Osteoblast (primary cell): ENCODE measurements at places on chromosomes 4 and X. TPM values are rescaled to one million over a fixed set of nuclear protein-coding genes. Genes with fewer than 3 reads are reported as not detected.

DNA sequence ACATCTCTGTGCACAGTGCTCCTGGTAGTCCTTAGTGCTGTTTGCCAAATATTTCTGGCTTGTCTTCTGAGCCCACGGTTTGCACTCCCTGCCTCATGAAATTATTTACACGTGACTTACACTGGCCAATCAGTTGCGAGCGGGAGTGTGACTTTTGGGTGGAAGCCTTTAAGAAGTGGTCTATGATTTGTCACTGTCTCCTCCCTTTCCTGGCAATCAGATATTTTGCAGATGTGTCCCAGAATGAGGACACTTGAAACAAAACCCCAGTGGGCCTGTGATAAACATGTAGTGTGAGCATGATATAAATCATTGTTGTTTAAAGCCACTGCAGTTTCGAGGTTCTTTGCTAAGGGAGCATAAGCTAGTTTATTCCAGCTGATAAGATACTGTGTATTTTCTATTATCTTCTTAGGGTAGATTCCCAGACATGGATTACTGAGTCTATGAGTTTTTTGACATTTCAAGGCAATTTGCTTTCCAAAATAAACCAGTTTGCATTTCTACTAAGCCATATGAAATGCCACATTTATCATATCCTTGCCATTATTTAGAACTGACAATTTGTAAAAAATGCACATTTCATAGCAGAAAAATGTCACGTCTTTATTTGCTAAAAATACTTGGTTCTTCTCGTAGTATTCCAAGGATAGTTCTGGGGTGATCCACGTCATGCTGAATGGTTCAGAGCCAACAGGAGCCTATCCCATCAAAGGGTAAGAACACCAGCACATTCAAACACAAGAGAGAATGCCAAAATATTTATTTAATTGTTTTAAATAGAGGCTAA is 12.0 kb downstream of the BST1 start:
- DNase-seq = no peak

Gene FHIP1A
- total RNA-seq = 4.4 and 4.7 TPM in 2 replicates

GRCh38 chrX:45781901-45782553 is 581.4 kb upstream of the DIPK2B start:
- DNase-seq = peak; percentile 86

GRCh38 chrX:155242300-155242699 is 22.0 kb downstream of the RAB39B start:
- no peak for DNase-seq

DNA sequence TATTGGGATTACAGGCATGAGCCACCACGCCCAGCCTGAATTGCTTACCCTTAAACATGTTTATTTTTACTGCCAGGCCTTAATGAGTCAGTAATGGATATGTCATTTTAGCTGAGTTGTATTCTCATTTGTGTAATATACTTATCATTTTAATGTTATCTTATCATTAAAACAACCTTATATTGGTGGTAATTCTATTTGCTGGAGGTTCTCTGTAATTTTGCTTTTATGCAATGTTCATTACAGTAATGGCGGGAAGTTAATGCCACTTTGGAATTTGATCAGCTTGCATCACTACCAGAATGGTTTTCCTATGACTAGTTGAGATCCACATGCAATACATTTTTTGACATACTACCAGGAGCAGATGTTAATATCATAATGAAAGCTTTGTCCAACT is 6.3 kb upstream of the PGAM4 start:
- no peak for DNase-seq

DNA sequence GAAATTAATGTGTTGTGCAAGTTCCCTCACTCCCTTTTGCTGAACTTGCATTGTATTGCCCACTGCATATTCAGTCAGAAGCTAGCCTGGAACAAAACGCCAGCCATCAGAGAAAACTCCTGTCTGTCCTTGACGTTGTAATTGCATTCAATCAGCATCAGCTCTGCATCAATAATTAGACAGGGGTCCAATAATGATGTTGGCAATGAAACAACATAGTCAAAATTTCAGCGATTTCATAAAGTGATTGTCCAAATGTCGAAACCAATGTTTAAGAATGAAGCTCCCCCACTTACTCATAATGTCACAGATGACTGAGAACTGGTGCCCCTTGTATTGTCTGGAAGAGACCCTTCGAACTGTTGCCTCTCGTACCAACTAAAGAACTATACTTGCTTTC is 504.2 kb upstream of the TENM3 start:
- no peak for DNase-seq

DNA sequence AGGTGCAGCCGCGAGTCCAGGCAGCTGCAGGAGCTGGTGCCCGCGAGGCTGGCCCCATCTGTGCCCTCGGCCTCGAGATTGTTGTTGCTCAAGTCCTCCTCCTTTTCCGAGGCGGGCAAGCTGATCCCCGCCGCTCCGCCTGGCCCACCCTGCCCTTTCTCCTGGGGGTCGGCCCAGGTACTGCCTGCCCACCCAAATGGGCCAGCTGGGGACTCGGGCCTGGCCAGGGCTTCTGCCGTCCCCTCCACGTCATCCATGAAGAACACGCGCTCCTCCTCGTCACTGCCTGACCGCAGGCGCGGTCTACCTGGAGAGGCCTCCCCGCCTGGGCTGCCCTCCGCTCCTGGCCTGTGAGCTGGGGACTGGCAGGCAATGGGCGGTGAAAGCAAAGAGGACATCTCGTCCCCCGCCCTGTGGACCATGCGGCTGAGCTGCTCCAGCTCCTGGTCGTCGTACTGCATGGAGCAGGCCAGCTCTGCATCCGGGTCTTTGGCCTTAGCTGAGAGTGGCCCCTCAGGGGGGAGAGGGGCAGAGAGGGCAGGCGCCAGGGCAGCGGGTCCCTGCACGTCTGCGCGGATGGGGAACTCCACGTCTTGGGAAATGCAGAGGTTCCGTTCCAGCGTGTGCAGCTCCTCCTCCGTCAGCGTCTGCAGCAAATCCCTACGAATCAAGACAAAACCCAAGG is 43.1 kb upstream of the MXD4 start:
- no peak for DNase-seq

- DNase-seq = no peak
These were observed 221.3 kb downstream of the RAB28 start for GRCh38 chr4:13262816-13263215.
